ENCODE measurements at places on chromosomes 7 and 10.

- no peak for DNase-seq
These were observed 518.8 kb downstream of the PHTF2 start for GRCh38 chr7:78317371-78317770.

- DNase-seq: no peak
These were observed 131.1 kb upstream of the MGMT start for GRCh38 chr10:129335942-129336341.

DNA sequence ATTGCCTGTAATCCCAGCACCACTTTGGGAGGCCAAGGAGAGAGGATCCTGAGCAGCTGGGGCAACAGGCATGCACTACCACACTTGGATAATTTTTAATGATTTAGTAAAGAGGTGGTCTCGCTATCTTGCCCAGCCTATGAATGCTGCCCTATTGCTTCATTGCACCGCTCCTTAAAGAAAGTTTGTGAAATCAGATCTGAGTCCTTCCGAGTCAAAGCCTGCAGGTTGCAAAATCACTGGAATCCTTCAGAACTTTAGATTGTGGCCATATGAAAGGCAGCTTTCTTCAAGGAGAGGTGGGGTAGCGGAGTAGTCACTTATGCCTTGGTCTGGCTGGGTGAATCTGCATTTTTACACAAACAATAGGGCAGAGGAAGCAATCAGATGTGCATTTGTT is 166.3 kb downstream of the ARHGAP12 start:
- peak; percentile 35 for DNase-seq

GRCh38 chr7:158731761-158732160 is 27.2 kb upstream of the NCAPG2 start:
- no peak for DNase-seq

GRCh38 chr7:108136191-108136688 is 6.1 kb upstream of the LAMB4 start:
- peak; percentile 79 for DNase-seq

DNA sequence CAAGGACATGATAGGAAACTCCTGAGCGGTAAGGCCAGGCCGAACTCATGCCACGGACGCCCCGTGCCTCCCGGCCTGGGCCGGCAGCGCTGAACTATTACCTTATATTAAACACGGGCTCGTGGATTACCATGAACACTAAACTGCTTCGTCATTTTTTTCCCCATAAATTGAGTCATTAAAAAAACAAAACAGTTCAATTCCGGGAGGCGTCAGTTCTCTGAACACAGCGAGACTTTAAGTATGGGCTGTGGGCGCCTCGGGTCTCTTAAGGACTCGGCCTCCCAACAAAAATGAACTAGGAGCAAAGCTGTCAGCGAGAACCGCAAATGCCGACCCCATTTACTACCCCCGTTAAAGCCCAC is 519 bp downstream of the PITRM1 start:
- DNase-seq: no peak

GRCh38 chr10:18261768-18262231 is 121.6 kb downstream of the CACNB2 start:
- DNase-seq: no peak

DNA sequence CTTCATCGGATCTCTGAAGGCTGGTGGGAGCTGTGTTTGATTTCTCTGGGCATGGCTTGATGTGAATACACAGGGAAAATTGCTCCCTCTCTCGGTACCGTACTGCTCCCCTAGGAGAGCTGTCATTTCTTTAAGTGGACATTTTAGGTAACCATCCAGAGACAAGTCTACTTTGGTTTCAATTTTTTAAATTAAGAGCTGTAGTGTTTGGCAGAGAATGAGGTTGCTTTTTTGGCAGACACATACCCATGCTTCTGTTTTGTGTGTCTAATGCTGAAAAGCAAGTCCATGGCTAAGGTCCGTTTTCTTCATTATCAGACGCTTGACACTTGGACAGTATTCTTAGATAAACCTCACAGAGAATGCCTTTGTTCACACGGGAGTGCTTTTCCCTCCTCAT is 61.3 kb upstream of the TRIL start:
- DNase-seq: no peak

DNA sequence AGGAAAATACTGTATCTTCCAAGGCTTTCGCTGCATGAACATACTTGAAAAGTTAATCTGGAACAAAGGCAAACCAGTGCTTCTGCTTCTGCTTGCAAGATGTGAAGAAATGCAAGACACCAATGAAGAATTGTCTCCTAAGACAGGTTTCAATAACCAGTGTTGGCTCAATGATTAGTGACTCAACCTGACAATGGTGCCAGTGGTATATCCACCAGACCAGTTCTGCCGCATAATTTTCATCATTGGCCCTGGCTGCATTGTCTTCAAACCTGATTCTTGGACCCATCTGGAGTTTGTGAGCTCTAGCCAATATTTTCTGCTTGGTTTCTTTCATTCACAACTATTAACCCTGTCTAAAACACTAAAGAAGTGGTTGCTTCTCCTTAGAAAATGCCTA is 13.6 kb upstream of the STAMBPL1 start:
- DNase-seq: no peak

- DNase-seq: no peak
These were observed 511.1 kb downstream of the GLRX3 start for GRCh38 chr10:130647341-130647740.

- no peak for DNase-seq
These were observed 20.7 kb upstream of the GIMAP8 start for GRCh38 chr7:150429699-150430098.

GRCh38 chr10:3486346-3487065 is 298.5 kb downstream of the KLF6 start:
- no peak for DNase-seq

DNA sequence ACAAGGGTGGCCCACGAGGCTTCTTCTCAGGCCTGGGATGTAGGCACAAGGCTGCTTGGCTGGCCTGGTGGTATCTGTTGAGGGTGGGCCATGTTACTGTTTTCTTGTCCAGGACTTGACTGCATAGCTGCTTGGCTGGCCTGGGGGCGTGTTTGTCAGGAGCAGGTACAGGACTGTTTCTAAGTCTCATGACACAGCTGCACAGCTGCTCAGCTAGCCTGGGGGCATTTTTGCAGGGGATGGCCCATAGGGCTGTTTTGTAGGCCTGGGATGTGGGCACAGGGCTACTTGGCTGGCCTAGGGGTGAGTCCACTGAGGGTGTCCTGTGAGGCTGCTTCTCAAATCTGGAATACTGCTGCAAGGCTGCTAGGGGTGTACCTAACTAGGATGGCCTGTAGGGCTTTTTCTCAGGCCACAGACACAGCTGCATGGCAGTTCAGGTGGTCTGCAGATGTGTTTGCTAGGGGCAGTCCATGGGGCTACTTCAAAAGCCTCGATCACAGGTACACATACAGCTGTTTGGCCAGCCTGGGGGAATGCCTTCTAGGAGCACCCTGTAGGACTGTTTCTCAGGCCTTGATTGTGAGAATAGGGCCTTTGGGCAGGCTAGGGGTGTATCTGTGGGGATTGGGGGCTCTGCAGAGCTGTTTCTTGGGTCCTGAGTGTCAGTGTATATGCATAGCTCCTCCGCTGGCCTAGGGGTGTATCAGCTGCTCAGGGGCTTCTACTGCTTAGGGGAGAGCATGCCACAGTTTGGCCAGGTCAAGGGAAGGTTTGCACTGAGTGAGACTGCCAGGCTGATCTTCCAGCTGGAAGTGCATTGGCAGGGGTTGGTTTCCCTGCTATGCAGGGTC is 26.6 kb upstream of the PLA2G12B start:
- DNase-seq: no peak

DNA sequence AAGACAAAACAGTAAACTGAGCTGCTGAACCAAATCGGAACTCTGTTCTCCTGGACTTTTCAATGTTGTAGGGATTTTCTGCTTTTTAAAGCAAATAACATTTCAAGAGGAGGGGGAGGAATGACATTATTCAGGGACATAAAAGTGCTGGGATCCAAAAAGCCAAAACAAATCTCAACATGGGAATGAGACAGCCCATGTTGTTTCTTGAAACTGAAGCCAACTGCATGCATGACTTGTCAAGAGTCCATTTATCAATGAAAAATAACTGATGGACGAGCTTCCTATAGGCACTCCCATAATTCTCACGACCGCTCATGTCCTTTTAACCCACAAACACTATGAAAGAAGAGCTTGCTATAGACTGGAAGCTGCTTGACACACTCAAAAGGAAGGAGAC is 27.8 kb downstream of the FAM53B start:
- DNase-seq: no peak

DNA sequence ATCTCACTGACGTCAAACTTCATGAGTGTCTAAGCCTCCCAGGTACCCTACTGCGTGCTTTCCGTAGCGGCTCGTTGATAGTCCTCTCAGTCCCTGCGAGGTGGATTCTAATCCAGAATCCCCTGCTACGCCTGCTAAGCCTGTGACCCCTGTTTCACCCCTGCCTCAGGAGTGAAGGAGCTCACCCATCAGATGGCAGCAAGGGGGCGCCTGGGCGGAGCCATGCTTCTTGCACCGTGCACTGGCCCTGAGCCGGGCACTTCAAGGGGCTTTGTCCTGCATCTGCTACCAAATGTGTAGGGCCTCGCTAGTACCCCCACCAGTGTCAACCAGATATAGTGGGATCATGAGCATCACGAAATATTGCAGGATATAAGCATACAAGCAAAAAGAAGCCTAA is 918 bp upstream of the STRA8 start:
- DNase-seq: no peak

- DNase-seq: peak; percentile 14
These were observed 717 bp downstream of the ADCY1 start for GRCh38 chr7:45574669-45575500.

- no peak for DNase-seq
These were observed 186.6 kb upstream of the AOAH start for GRCh38 chr7:36910859-36911258.

GRCh38 chr10:58028597-58029366 is 238.9 kb downstream of the IPMK start:
- DNase-seq: no peak

DNA sequence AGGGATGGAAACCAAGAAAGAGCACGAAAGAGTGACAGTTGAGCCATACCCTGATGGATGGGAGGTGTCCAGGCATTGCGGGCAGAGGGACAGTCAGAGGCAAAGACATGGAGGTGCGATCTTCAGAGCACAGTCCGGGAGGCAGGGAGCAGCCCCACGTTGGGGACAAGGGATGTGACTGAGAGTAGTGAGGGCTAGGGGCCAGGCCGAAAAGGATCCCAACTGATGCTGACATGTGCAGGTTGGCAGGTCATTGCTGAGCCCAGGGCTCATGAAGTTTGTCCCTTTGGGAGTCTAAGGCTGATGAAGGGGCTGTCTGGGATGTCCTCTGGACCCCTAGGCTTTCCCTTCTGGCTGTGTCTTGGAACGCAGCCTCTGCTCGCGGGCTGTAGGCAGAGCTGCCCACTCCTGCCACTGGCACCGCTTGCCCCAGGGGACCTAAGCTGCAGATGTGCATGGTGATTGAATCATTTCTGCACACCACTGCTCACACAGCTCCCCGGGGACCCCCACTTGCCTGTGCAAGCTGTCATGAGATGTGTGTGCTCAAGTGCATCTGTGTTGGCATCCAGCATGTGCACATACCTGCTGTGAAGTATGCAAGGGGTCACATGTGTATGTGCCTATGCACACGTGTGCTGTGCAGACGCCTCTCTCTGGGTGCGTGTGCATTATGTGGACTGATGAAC is 125.1 kb downstream of the ZMIZ1 start:
- no peak for DNase-seq

DNA sequence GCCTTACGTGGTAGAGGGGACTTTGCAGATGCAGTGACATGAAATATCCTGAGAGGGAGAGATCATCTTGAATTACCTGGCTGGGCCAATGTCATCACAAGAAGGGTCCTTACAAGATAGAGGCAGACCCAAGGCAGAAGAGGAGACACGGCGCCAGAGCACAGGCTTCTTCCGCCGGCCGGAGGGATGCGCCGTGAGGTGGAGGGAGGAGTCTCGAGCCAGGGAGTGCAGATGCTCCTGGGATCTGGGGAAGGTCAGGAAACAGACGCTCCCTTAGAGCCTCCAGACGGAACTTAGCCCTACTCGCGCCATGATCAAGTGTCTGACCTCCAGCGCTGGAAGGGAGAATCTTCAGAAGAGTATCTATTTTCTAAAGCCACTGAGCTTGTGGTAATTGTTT is 304.8 kb downstream of the GLRX3 start:
- no peak for DNase-seq

DNA sequence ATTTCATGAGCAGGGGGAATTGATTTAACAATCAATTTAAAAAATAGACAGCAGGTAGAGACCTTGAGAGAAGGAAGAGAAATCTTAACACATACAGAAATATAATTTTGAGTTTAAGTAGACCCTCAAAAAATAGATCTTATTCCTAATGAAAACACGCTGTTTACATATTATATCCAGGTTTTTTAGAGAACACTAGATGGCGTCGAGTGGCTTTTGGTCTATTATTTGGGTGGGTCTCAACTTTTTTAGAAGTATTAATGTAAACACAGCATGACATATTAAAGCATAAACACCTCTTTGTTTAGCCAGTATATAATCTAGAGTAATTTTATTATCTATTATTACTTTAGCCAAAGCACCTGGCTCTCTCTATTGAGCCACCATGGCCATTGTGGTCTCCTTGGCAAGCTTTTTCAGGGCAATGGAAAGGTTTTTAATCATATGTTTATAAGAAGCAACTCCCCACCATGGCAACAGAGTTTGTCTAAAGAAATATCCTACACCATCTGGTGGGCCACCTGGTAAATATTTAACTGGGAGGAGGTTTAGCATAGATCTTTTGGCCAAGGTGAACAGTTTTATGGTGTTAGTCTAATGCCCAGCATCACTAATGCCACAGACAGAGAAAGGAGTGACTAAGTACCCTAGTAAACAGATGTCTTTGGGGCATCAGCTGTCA is 59.7 kb upstream of the PRSS1 start:
- DNase-seq: no peak

GRCh38 chr10:123634221-123634620 is 31.9 kb upstream of the GPR26 start:
- DNase-seq: no peak

- no peak for DNase-seq
These were observed 6.5 kb downstream of the MNX1 start for GRCh38 chr7:157003756-157004520.

DNA sequence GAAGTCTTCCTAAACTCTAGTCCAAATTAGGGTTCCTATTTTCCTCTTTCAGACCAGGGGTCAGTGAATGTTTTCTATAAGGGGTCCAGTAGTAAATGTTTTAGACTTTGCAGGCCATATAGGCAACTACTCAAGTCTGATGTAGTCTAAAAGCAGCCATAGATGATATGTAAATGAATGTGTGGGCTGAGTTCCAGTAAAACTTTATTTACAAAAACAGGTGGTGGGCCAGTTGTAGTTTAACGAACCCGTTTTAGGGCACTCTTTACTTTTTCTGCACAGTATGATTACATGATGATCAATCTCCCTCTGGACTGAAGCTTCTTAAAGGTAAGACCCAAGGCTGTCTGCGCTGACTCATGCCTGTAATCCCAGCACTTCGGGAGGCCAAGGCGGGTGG is 243.6 kb downstream of the CAMK1D start:
- DNase-seq: no peak

- DNase-seq: no peak
These were observed 87.8 kb downstream of the TBXAS1 start for GRCh38 chr7:139916717-139917395.

DNA sequence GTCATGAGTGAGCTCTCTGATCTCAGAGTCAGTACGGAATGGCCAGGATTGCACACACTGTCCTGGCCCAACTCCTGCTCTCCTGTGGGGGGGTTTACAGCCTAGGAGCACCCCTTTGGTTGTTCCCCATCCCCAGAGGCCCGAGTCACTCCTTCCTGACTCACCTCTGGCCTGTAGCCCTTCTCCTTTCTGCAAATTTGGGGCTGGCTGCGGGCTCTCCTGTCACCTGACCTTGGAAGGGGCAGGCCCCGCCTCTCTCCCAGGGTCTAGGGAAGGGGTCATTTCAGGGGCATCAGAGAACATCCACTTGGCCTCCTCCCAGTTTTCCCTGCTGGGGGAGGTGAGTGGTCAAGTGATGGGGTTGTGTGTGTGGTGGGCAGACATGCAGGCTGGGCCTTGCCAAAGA is 1.7 kb downstream of the NYAP1 start:
- DNase-seq: no peak
